B cell (primary cell): ENCODE measurements at places on chromosomes 2 and 18. TPM values are rescaled to one million over a fixed set of nuclear protein-coding genes. Genes with fewer than 3 reads are reported as not detected.

GRCh38 chr2:9467687-9468086 lies 6.7 kb upstream of the IAH1 start:
- DNase-seq, result no peak

GRCh38 chr2:202822411-202822810 lies 49.2 kb downstream of the ICA1L start:
- DNase-seq, result no peak

DNA sequence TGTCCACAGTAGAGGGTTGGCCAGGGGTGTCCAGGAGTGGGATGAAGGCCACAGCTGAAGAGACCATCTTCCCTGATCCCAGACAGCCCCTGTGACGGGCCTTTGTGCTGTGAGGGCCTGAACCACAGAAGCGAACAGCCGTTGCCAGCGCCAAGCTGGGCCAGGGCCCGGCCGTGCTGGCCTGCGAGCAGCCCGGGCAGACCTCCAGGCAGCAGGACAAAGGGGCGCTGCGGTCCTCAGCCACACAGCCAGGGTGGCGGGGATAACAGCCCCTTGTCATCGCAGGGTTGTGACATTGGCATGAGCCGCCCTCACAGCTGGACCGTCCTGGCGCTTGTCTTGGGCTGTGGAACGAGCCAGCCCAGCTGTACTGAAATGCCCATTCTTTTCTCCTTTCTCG lies 161.1 kb downstream of the FAM210A start:
- DNase-seq, result no peak

DNA sequence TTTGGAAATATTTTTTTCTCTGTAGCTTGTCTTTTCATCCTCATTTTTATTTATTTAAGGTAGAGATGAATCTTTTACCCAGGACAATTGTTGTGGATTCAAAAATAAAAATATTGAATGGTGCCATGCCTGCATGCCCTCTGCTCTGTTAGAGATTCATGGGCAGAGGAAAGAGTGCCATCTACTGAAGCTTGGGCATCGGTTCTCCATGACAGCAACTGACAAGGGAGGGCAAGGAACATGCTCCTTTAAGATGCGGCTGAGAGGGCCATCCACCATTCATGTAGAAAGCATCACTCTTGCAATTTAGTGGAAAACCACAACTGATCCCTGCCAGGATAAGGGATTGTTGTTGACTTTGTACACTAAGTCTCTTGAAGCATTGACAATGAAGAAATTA lies 79.9 kb downstream of the PARD3B start:
- DNase-seq, result no peak

DNA sequence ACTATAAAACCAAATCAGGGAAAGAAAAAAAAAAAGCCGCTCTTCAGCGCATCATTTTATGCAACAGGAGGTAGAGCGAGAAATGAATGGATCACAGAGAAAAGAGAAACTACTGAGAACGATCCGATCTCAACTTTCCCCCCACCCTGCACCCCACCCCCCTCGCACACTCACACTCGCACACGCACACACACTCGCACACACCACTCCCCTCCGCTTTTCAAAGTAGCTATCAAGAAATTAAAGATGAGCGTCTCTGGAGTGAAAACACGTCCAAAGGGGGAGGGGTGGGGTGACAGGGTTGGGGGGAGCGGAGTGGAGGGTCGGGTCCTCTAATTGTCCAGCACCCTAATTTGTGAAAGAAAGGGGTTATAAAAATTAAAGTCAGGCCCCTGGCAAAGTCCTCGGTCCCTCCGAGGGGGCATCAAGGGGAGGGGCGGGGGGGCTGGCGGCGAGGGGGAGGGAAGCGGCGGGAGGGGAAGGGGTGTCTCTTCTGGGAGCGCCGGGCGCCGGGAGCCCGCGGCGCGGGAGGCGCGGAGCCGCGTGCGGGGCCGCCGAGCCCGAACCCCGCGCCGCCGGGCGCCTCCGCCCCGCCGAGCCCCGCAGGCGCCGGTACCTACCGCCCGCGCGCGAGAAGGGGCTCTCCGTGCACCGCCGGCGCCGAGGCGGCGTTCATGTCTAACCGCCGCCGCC lies 428 bp downstream of the TCF4 start:
- DNase-seq, result peak; percentile 69

DNA sequence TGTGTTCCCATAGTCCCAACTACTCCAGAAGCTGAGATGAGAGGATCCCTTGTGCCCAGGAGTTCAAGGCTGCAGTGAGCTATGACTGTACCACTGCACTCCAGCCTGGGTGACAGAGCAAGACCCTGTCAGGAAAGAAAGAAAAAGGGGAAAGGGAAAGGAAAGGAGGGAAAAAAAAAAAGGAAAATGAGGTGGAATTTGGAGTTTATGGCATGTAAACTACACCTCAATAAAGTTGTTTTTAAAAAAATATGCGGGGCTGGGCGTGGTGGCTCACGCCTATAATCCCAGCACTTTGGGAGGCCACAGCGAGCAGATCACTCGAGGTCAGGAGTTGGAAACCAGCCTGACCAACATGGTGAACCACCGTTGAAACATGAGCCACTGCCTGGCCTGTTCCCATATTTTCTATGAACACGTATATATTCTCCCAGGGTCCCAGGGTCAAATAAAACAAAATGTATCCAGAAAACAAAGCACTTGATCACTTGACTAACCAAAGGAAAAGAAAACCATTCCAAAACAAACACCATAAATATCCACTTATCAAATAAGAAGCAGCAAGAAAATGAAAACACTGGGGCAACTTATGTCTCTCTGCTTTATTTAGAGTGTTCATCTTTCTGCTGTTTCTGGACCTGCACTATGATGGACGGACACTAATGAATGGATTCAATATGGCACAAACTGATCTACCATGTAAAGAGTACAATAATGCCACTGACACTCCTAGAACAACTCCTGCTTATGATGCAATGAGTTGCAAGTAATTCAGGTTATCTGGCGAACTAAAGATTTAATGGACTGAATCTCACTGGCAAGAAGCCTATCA lies 56.8 kb downstream of the ASXL2 start:
- DNase-seq, result peak; percentile 6

DNA sequence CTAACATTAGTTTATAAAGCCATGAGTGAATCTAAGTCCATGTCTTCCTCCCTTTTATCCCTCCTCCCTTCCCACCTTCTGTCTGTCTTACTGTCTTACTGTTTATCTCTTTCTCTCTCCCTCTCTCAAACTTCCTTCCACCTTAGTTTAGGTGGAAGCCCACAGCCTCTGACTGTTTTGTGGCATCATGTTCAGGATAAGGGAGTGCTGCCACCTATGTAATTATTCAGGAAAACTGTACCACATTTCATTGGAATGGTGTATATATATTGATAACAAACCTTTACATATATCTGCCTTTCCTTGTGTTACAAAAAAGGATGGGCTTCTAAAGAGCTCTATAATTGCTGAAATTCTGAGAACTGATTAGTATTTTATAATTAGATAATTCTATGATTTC lies 48.7 kb downstream of the NETO1 start:
- DNase-seq, result no peak

DNA sequence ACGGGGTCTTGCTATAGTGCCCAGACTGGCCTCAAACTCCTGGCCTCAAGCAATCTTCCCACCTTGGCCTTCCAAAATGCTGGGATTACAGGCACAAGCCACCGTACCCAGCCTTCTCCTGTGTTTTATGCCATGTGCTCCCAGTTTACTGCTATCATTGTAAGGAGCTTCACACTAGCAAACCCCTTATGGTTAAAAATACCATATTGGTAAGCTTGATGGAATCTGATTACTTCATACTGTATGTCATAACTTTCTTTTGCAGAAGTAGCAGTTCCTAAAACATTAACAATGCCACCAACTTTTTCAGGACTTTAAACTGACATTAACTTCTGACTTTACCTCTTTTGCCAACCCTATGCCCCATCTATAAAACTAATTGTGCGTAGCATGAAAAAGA lies 36.2 kb downstream of the HAT1 start:
- no peak for DNase-seq

Gene RAB6C
- total RNA-seq, result not detected in 2 replicates

Gene ITGB6
- total RNA-seq, result not detected in 2 replicates

Gene ST6GAL2
- total RNA-seq, result not detected in 2 replicates

Gene PHLPP1
- total RNA-seq, result 20.7 and 22.6 TPM in 2 replicates

Gene NYAP2
- 0.15 and 0.17 TPM in 2 replicates for total RNA-seq
